ENCODE measurements at places on chromosomes 2 and 18.

GRCh38 chr2:6031200-6031867, 339.1 kb downstream of the SOX11 start:
- DNase-seq, result no peak

DNA sequence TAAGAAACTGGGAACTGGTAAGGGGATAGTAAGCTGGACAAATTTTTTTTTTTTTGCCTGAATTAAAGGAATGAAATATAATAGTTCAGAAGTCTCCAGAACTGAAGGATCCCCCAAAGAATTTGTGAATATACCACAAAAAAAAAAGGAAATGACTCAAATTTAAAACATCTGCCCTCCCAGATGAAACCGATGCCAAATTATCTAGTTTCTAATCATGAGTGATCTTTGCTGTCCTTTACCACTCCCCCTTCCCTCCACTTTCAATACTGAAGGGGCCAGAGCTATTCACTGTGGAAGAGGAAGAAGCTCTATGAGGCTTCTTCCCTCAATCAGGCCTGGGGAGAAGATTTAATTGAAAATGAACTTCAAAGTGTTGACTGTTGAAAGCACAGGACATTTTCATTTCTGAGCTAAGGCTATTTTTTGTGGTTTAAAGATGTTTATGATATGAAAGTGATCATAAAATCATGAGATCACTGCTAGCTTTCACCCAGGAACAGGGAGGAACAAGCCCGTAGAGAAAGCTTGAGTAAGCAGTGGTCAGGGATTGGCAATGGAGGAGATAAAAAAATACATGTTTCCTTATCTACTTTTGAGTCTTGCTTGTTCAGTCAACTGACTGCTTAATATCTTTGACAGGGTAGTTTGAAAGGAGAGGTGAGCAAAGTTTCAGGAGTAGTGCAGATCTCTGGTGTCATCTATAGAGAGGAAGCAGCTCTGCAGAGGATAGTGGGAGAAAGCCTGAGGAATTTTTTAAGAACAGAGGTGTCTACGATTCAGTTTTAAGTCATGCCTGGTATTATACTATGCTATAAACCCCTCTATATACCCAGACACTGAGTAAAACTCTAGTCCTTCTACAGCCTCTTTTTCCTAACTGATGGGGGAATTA, 409.5 kb upstream of the FIGN start:
- DNase-seq, result peak; percentile 29

- no peak for DNase-seq
Measured at GRCh38 chr2:166380615-166381014, 4.9 kb upstream of the SCN9A start.

GRCh38 chr2:174588463-174588862, 9.1 kb downstream of the WIPF1 start:
- no peak for DNase-seq

GRCh38 chr2:40690525-40690924, 238.6 kb upstream of the SLC8A1 start:
- no peak for DNase-seq

GRCh38 chr2:152813351-152813750, 94.9 kb downstream of the ARL6IP6 start:
- DNase-seq, result no peak

GRCh38 chr18:78619854-78620253, 359.8 kb upstream of the SALL3 start:
- no peak for DNase-seq

GRCh38 chr2:85523903-85524335, 15.0 kb upstream of the MAT2A start:
- no peak for DNase-seq

GRCh38 chr2:217491271-217491670, 511.5 kb downstream of the TNS1 start:
- no peak for DNase-seq

DNA sequence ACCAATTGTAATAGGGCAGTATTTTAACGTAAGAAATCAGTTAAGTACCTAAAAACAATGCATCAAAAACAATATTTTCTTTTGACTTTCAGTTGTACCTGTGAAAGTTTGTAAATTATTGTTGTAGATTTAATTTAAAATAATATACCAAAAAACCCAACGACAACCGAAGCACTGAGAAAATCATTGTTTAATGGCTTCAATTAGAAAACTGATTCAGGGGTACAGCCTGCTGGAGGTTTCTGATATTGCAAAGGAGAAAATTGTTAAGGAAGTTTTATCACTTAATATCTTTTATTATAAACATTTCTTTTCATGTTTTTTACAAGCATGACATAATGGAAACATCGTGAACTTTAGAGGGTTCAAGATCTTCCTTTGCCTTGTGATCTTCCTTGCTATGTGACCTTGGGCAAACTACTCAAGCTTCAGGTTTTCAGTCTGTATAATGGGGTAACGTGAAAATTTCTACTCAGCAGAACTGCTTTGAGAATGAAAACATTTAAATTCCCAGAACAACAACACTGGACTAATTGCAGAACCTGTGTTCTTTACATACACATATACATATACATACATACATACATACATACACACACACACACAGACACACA, 76.3 kb upstream of the GLS start:
- DNase-seq, result no peak

DNA sequence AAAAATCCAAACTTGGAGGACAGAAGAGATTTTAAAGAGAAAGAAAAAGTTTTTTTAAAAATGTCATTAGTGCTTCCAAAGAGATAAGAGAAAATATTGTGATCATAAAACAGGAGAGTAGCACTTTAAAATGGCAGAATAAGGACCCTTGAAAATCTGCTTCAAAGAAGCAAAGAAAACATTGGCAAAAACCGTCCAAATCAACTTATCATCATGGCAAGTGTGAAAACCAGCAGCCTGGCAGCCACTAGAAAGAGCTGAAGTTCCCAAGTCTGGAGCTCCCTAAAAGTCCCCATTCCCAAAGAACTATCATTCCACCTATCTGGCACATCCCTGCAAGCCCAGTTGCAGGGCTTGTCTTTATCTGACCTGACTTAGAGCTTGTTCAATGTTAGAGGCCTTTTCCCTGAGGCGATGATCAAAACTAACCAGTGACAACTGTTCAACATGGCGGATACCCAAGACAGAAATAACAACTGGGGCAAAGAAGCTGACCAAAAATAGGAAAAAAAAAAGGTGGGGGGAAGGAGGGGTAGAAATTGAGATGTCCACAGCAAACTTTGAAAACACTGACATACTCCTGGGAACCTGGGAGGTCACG, 24.6 kb upstream of the RNU4ATAC start:
- no peak for DNase-seq

- DNase-seq, result no peak
Measured at GRCh38 chr2:123687064-123687463, 338.0 kb upstream of the CNTNAP5 start.

DNA sequence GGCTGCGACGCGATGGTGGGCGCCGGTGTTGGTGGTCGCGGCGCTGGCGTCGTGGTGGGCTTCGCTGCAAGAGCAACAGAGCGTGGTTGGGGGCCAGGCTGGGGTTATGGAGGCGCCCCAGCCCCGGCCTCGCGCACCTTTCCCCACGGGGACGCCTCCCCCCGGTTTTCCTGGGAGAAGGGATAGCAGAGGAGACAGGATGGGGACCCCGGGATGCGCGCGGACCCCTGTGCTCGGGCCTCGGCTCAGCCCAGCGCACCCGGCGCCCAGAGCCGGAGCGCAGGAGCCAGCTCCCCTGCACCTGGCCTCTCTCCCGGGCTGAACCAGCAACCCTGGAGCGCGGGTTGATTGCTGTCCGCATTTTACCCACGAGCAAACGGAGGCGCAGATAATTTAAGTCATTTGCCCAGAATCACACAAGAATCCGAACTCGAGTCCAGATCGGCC, 1.0 kb downstream of the CD8A start:
- no peak for DNase-seq

GRCh38 chr2:235640377-235640776, 146.5 kb downstream of the AGAP1 start:
- DNase-seq, result no peak

DNA sequence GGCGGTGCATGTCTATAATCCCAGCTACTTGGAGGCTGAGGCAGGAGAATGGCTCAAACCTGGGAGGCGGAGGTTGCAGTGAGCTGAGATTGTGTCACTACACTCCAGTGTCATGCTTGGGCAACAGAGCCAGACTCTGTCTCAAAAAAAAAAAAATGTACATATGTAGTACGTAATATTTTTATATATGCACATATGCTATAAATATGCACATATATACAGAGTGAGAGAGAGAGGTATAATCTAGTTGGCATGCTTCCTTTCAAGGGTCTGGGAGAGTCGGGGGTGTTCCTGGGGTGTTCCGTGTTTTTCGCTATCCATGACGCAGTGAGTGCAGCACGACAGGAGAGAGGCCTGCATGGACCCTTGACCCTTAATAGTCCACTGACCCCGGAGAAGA, 83.5 kb downstream of the AOX1 start:
- DNase-seq, result no peak

- no peak for DNase-seq
Measured at GRCh38 chr2:70766357-70767078, 1.5 kb downstream of the ADD2 start.

- DNase-seq, result no peak
Measured at GRCh38 chr2:85655961-85656417, 12.0 kb downstream of the SFTPB start.

- no peak for DNase-seq
Measured at GRCh38 chr2:10971161-10971887, 59.6 kb downstream of the KCNF1 start.

- DNase-seq, result no peak
Measured at GRCh38 chr2:133484106-133484505, 84.2 kb downstream of the NCKAP5 start.

GRCh38 chr2:234841321-234842015, 110.3 kb upstream of the SH3BP4 start:
- no peak for DNase-seq

DNA sequence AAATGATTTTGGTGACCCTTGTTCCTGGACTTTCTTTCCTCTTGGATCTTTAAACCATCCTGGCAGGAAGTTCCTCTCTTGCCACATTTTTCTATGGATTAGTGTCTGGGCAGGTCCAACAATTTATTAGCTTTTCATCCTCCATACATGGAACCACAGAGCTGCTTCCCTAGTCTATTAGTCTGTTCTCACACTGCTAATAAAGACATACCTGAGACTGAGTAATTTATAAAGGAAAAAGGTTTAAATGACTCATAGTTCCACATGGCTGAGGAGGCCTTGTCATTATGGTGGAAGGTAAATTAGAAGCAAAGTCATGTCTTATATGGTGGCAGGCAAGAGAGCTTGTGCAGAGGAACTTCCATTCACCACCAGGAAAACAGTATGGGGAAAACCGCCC, 122.9 kb downstream of the DDX1 start:
- DNase-seq, result no peak

DNA sequence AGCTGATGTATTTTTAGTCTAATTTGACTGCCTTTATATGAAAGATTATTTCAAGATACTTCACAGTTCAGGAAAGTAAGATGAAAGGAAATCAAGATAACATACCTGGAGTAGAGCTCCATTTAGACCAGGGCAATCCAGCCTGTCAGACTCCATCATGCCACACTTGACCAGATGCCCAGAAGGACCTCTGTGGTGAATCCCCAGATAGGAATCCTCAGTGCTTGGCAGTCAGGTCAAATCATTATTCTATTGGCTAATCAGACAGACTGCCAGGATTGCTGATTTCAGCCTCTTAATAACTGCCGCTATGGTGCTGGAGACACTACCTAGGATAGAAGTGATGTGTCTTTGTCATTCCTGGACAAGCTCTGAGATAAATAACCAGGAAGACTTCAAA, 404.2 kb downstream of the STK39 start:
- no peak for DNase-seq

DNA sequence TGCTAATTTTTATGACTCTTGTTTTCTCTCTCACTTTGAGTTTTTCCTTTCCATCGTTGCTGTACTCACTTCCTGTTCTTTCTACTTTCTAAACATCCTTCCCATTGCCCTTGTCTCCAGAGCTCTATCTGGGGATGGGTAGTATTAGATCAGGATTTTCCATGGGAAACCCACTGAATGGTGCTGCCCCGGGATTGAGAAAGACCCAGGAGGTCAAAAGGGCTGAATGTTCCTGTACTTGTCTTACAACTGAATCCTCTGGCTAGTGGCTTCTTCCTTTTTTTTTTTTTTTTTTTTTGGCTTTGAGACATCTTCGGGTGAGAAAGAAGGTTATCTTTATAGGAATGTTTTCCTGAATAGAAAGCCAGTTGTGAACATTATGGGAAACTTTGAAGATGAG, 364.8 kb upstream of the SLC14A2 start:
- DNase-seq, result no peak

GRCh38 chr2:49110571-49110970, 43.7 kb downstream of the FSHR start:
- DNase-seq, result no peak

- DNase-seq, result peak; percentile 4
Measured at GRCh38 chr2:136909777-136910176, 144.4 kb downstream of the THSD7B start.
